ENCODE measurements at places on chromosomes 2 and 18.

DNA sequence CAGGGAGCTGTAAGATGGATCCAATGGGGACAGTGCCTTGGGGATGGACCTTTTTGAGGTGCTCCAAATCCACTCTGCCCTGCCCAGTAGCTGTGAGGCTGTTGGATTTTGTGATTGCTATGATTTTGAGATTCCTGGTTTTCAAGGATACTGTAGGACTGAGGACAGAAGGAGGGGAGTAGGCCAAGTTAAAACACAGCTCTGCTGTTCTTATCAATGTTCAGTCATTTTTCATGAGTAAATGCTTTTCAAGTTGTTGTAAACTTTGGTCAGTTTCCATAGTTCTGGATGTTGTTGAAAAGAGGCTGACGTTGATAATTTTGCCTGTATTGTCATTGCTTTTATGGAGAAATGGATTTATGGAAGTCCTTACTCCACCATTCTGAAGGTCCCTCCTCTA, 361.2 kb downstream of the ZNF516 start:
- DNase-seq = no peak

- DNase-seq = peak; percentile 66
These were observed 2.1 kb downstream of the PCBP1 start for GRCh38 chr2:70089220-70089982.

DNA sequence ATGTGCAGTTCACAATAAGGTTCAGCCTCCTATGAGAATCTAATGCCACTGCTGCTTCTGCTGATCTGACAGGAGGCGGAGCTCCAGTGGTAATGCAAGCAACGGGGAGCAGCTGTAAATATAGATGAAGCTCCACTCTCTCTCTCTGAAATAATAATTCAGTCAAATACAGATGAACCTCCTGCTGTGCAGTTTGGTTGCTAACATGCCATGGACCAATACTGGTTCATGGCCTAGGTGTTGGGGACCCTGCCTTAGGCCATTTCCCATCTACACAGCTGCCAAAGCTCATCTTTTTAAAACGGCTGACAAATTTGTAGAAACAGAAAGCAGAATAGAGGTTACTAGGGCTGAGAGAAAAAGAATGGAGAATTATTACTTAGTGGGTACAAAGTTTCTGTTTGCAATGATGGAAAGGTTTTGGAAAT, 10.7 kb upstream of the HNRNPA3 start:
- peak; percentile 88 for DNase-seq

DNA sequence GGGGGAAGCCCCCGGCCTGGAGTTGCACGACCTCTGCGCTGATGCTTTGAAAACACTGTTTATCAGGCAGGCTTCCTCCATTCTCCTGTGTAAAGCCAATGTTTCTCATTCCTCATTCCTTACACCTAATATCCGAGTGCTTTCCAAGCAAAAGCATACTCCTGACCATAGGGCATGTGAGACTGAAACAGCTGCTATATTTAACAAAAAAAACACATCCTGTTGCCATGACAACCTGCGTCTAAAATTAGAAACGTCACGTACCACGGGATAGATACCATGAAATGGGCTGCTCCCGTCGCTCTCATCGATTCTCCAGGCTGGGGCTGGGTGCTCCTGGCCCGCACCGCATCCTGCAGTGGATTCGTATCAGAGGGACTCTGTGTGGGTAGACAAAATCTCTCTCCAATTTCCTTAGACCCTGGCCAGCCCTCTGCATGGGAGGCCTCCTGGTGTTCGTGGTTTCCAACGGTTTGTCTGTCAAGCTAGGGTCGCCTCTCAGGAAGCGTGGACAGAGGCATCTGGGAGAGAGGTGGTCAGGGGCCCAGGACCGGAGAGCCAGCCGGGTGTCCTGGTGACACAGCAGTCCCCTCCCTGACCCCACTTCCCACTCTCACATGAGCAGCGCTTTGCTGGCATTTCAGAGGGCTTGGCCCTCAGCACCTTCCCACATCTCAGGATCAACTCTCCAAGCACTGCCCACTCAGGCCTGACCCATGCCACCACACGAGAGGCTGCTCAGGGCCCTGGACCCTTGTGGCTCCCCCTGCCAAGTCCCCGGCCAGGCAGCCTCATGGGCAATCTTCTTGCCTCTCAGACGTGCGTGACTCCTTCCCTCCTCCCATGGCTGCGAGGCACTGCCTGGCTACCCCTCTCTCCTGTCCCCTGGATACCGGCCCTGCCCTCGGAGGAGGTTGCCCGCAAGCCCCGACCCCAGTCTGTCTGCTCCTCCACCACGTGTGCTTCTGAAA, 268.1 kb downstream of the NDUFA10 start:
- DNase-seq = no peak

DNA sequence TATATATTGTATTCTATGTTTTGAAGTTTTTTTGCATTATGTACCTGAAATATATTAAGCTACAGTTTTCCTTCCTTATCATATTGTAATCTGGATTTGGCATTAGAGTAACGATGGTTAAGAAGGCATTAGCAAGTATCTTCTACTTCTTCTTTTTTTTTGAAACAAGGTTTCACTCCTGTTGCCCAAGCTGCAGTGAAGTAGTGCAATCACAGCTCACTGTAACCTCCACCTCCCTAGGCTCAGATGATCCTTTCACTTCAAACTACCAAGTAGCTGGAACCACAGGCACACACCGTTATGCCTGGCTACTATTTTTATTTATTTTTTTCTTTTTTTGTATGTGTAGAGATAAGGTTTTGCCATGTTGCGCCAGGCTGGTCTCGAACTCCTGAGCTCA, 201.1 kb downstream of the ZNF804A start:
- no peak for DNase-seq

GRCh38 chr2:120520454-120520853, 174.5 kb downstream of the INHBB start:
- DNase-seq = no peak

Data from NCI-H69 (cell line).